ENCODE measurements at places on chromosomes 11 and 22. TPM values are rescaled to one million over a fixed set of nuclear protein-coding genes. Genes with fewer than 3 reads are reported as not detected.

GRCh38 chr11:33891714-33892327, at the start of gene LMO2:
Gene LMO2 (minus strand): TSS chr11:33892076. CDS start chr11:33869716, 22,360 bp downstream.
- no peak for DNase-seq

DNA sequence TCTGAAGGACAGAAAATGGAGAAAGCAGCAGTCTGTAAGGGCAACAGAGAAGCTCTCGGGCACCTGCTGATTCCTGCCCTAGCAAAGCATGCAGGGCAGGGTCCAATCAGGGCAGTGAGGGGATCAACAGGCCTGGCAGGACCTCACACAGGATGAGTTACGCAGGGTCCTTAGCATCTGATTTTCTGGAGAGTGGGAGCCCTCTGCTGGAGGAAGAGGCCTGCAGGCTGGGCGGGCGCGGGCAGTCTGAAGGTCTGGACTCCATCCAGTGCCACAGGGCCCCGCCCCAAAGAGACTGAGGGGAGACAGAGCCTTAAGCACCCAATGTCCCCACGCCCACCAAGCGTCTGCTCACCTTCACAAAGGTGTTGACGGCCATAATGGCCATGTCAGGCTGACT, 28.9 kb downstream of the AP1B1 start:
- DNase-seq, result peak; percentile 72

CABP7 gene
- total RNA-seq, result not detected

DNA sequence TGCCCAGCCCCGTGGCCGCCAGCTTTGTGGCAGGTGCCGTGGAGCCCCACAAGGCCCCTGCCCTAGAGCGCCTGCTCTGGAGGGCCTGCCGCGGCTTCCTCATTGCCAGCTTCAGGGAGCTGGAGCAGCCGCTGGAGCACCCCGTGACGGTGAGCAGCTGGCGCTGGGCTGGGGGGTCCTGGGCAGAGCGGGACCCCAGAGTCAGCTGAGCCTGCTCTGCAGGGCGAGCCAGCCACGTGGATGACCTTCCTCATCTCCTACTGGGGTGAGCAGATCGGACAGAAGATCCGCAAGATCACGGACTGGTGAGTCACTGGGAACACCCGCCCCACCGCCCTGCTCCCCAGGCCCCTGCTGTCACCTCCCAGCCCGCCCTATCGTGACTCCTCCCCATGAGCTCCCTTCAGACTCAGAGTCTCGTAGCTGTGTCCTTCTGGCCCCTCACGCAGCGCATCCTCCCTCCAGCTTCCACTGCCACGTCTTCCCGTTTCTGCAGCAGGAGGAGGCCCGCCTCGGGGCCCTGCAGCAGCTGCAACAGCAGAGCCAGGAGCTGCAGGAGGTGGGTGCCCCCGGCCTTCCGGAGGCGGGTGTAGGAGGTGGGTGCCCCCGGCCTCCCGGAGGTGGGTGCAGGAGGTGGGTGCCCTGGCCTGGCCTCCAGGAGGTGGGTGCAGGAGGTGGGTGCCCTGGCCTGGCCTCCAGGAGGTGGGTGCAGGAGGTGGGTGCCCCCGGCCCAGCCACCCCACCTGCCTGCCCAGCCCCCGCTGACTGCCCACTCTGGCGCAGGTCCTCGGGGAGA, 4.7 kb downstream of the TCIRG1 start:
- DNase-seq, result peak; percentile 92

LRP4 gene
- total RNA-seq, result 0.15 TPM

KRTAP5-5 gene
- total RNA-seq, result not detected

SLCO2B1 gene
- total RNA-seq, result 1.9 TPM

NNMT gene
- 60.2 TPM for total RNA-seq

GRCh38 chr11:10838881-10839280, 19.0 kb downstream of the ZBED5 start:
- DNase-seq, result no peak

GRCh38 chr11:120289426-120289825, 35.7 kb upstream of the TLCD5 start:
- no peak for DNase-seq

Measured in HT-29 (cell line).